ENCODE measurements at places on chromosomes 13 and 19.

DNA sequence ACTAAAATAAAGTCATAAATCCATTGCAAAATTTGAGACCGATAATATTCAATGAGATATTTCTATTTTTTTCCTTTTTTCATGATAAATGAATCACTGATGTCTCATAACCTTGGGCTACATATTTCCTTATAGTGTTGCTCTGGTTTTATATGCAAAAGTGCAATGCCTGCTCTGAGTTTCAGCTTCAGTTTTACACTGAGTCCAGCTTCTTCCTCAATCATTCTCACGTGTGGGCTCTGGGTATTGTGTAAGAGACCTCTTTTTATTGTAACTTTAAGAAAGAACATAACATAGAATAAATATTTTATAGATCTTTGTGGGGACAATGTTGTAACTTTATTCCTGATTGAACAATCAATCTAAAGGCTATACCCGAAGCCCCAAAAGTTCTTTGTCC, 280.2 kb upstream of the EDNRB start:
- no peak for DNase-seq

DNA sequence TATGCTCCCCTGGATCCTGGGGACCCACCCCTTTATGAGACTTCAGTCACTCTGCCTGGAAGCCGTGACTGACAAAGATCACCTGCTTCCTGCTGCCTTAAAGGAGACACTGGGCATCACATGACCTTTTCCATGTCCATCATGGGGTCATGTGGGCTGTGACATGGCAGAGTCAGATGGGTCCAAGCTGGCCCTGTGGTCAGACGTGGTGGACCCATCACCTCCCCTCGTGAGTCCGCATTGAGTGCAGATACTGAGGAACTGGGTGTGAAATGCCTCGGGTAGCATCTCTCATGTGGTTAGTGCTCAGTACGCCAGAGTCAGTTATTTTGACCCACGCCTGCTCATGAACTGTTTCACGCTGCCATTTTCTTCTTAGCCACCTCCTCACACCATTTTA, 27.1 kb downstream of the NKPD1 start:
- no peak for DNase-seq

DNA sequence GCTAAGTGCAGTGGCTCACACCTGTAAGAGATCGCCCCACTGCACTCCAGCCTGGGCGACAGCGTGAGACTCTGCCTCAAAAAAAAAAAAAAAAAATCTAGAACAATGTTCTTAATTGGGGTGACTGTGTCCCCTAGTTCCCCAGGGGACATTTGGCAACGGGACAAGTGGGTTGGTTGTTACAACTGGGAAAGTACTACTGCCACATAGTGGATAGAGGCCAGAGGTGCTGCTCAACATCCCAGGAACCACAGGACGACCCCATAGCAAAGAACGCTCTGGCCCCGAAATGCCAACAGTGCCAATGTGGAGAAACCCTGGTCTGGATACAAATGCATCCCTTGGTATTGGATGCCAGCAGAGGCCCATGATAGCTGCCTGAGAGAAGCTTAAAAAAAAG, 11.8 kb downstream of the NLRP12 start:
- no peak for DNase-seq

- no peak for DNase-seq
These were observed 653.7 kb downstream of the DACH1 start for GRCh38 chr13:71213252-71213821.
